ENCODE measurements at places on chromosomes 11 and 22.

DNA sequence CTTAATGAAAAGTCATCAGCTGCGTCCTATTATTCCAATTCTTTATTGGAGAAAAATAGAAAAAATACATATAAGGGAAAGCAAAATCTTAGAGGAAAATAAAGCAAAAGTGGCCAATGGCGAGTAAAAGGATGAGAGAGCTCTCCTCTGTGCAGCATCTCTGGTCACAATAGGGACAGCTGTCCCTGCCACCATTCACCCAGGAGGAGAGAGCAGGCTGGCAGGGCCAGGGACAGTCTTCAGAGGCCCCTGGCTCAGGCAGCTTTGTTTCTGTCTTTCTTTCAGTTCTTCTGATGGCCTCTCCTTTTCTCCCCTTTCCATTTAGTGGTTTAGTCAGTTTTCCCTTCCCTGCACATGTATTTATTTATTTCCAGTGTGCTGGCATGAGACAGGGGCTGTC lies 941.3 kb downstream of the NTM start:
- DNase-seq = no peak

- no peak for DNase-seq
Measured at GRCh38 chr11:638631-639331, 1.7 kb downstream of the DRD4 start.

GRCh38 chr11:74957937-74958629 lies 9.0 kb downstream of the SPCS2 start:
- DNase-seq = no peak

- no peak for DNase-seq
Measured at GRCh38 chr11:113203141-113203753, 111.1 kb upstream of the TTC12 start.

GRCh38 chr11:3197878-3198528 lies 20.6 kb downstream of the MRGPRG start:
- DNase-seq = no peak

DNA sequence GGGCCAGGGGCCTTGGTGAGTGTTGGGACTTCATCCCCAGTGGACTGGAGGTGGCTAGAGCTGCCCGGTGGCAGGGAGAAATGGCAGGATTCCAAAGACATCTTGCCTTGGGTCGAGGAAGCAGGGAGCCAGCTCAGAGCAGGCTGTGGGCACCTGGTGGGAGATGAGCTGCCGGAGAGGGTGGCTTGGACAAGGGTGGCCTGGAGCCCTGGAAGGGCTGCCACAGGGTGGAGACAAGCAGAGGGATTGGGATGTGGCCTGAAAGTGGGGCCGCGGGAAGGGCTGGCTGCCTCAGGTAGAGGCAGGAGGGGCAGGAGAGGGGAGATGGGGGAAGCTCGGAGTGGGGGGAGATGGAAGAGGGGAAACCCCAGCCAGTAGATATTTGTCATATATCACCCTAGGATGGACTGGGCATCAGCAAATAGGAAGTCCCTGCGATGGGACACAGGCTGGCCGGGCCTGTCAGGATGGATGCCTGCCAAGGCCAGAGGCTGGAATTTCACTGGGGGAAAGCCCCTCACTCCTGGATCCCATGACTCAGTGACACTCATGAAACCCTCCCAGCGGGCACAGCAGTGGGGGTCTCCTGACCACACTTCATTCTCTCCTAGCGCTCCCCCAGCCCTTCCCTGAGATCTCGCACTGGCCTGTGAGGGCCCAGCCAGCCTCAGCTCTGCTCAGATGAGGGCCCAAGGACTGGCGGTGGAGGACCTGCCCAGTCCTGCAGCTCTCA lies 72.0 kb upstream of the SHISAL1 start:
- no peak for DNase-seq

GRCh38 chr11:72066855-72067254 lies 13.5 kb downstream of the NUMA1 start:
- DNase-seq = no peak

DNA sequence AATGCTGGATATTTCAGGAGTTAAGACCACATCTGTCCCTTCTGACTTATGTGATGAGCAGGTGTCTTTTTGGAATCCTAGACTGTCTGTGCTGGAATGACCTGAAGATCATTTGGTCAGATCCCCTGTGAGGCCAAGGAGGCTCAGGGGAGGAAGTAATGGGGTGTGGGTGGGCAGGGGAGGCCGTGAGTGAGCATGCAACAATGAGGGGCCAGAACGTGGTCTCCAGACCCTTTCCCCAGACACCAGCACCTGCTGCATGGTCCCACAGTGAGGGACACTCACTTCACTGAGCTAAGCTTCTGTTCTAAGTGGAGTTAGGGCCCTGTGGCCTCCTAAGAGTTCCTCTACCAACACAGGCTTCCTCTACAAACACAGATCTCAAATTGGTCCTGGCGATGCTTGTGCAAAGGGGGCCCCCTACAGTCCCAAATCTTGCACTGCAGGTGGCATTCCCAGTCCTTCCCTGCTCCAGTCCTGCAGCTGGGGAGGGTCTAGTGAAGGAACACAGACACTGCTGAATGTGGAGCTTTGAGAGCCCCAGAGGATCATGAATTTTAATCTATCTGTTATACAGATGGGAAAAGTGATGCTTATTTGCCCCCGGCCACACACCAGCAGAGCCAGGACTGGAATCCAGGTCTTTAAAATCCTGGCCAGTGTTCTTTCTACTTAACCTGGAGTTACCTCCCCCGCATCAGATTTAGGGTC lies 7.4 kb downstream of the USP2 start:
- DNase-seq = no peak

- no peak for DNase-seq
Measured at GRCh38 chr22:27851974-27852746, 50.6 kb upstream of the MN1 start.

- DNase-seq = no peak
Measured at GRCh38 chr22:41369837-41370236, 11.9 kb upstream of the TEF start.

GRCh38 chr11:46300270-46300669 lies 22.8 kb downstream of the CREB3L1 start:
- no peak for DNase-seq

GRCh38 chr11:120881596-120881995 lies 142.3 kb upstream of the TBCEL start:
- DNase-seq = no peak

- no peak for DNase-seq
Measured at GRCh38 chr22:37141971-37142370, 7.7 kb downstream of the IL2RB start.

DNA sequence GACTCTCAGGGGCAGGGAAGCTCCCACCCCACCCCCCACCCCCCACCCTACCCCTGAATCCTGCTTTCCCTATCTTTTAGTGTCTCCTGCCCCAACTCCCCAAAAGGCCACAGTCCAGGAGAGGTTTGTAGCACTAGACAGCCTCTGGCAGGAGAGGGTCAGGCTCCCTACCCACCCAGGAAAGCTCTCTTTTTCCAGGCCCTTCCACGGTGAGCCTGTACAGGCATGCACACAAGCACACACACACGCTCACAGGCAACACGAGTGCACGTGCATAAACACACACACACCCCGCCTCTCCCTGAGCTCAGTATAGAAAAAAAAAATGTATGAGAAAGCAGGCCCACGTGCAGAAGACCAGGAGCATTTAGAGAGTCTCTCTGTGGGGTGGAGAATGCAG lies 414.0 kb downstream of the MN1 start:
- no peak for DNase-seq

DNA sequence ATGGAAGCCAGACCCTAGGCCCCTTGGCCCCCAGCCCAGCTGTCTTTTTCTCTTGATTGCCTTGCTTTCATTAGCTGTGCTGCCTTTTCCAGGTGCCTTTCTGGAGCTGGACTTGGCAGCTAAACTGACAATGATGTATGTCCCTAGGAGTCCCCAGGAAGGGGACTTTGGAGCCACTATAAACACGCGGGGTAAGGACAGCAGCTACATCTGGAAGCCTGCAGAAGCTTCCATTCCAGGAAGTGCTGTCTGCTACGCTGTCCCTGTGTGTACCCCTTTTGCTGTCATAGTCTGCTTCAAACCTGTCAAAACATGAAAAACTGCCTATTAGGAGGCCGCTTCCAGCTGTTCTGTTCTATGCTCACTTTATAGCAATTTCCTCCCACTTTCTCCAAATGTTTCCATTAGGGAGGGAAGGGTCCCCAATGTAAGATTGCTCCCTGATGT lies 153.3 kb upstream of the RAG2 start:
- DNase-seq = no peak

GRCh38 chr11:32920570-32920969 lies 28.0 kb downstream of the QSER1 start:
- DNase-seq = no peak

- no peak for DNase-seq
Measured at GRCh38 chr22:20413217-20414058, 19.5 kb downstream of the ZNF74 start.

GRCh38 chr11:85955531-85955930 lies 100.3 kb downstream of the CCDC83 start:
- no peak for DNase-seq

Data from GM19239 (cell line).